ENCODE measurements at places on chromosomes 4 and X.
A peak's percentile ranks its signal among the peaks of the same experiment; 100 is the strongest.

DNA sequence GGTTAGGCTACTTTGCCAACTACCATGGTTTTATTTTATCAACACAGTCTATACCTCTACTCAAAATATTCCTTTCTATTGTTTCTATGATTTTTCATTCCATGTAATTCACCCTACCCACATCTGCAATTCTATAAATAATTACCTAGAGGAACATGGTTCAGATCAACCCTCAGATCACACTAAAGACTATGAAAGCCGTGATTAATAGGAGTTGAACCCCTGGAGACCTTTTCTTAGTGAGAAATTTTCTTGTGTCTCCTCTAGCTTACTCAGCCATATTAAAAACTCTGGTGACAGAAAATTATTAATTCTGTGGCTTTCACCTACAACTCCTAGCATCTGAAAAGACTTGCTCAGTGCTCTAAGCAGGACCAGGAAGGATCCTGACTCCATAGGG, 38.5 kb upstream of the CXXC4 start:
- no peak for DNase-seq
- no peaks in the 10 kb centered on the region for H3K36me3 ChIP-seq
- H3K27ac ChIP-seq = no peak overlapping the region

- H3K4me1 ChIP-seq = no peaks in the 10 kb centered on the region
- H3K4me3 ChIP-seq = no peak overlapping the region
- H3K36me3 ChIP-seq = no peaks in the 10 kb centered on the region
- no peak overlapping the region for H3K27ac ChIP-seq
Measured at GRCh38 chrX:124217304-124218251, 114.9 kb upstream of the TEX13D start.

DNA sequence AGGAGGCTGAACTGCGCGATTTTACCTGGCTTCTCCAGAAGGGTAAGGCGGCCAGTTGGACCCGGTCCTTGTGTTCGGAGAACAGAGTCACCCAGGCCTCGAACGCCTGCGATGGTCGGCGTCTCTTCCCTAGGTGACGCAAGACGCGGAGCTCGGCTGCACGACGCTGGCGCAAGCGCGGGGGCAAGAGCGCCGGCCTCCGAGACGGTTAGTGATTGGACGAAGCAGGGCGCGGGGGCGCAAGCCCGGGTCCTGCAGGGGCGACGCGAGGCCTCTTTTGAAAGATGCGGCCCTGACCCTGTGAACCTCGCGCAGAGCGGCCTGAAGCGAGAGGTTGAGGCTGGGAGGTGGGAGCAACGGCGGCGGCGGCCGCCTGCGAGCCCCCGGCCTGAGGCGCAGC, 428 bp downstream of the ADAD1 start:
- no peak overlapping the region for H3K4me3 ChIP-seq
- DNase-seq = no peak
- no peaks in the 10 kb centered on the region for H3K4me1 ChIP-seq
- H3K27ac ChIP-seq = no peak overlapping the region

DNA sequence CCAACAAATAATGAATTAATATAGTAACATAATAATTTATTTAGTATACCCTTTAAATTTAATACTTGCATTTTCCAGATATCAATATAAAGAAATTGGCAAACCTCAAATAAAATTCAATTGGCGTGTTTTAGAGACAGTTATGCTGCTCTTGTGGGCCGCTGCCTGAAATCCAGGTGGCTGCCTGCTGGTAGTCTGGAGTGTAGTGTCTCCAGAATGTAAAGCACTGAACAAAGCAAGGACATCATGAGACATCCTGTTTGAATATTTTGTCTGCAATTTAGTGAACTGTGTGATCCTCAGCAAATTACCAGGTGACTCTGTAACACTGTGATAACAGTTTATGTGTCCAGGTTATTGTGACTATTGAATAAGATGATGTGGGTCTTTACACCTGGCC, 29.9 kb downstream of the ZFP42 start:
- no peak overlapping the region for H3K4me3 ChIP-seq
- H3K27me3 ChIP-seq = no peaks in the 10 kb centered on the region
- H3K36me3 ChIP-seq = no peaks in the 10 kb centered on the region
- H3K4me1 ChIP-seq = no peaks in the 10 kb centered on the region
- H3K27ac ChIP-seq = no peak overlapping the region

GRCh38 chr4:184039963-184040383, 134.9 kb downstream of the STOX2 start:
- peaks cover 21% of the 10 kb centered on the region for H3K27me3 ChIP-seq
- no peak for DNase-seq
- no peak overlapping the region for H3K4me3 ChIP-seq
- H3K27ac ChIP-seq = no peak overlapping the region

DNA sequence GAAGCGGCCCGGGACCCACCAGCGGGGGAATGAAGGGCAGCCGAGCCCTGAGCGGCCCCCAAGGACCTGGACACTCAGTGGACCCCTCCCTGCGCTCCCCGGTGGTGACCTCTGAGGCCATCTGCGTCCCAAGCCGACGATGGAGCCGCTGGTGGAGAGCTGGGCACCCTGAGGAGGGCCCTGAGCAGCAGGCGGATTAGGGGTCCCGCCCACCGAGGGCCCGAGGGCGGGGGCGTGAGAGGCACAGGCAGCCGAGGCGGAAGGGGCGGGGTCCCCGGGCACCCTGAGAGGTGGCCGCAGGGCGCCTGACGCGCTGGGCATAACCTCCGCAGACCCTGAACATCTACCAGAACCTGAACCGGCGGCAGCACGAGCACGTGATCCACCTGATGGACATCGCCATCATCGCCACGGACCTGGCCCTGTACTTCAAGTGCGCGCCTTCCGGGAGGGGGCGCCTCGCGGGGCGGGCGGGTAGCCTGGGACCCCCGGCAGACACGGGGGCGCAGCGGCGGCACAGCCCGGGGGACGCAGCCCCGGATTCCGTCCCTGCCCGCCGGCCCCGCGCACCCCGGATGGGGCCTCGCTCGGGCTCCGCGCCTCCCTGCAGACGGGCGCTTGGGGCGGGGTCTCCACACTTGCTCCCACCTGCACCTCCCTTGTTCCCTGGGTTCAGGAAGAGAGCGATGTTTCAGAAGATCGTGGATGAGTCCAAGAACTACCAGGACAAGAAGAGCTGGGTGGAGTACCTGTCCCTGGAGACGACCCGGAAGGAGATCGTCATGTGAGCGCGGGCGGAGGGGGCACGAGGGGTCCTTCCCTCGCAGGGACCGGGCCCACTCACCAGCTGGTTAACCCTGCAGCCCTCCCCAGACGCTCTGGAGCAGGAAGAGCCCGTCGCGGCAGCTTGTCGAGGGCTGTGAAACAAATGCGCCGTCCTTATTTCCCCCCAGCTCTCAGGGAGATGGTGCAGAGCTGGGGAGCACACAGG, 10.3 kb downstream of the ATP5ME start:
- peak; percentile 73 for DNase-seq
- no peaks in the 10 kb centered on the region for H3K4me1 ChIP-seq
- peak overlapping the region; percentile 70 for H3K4me3 ChIP-seq
- no peaks in the 10 kb centered on the region for H3K36me3 ChIP-seq
- H3K27me3 ChIP-seq = peaks cover 26% of the 10 kb centered on the region
- peak overlapping the region; percentile 38 for H3K27ac ChIP-seq

DNA sequence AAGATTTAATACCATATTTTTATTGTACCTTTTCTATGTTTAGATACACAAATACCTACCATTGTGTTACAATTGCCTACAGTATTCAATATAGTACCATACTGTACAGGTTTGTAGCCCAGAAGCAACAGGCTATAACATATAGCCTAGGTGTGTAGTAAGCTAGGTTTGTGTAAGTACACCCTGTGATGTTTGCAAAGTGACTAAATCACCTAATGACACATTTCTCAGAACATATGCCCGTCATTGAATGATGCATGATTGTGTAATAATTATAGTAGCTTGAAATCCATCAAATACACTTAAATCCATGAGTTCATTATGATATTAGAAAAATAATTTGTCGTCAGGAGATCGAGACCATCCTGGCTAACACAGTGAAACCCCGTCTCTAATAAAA, 30.8 kb downstream of the GAB3 start:
- DNase-seq = no peak
- H3K36me3 ChIP-seq = no peaks in the 10 kb centered on the region
- H3K27me3 ChIP-seq = no peaks in the 10 kb centered on the region
- H3K27ac ChIP-seq = no peak overlapping the region
- H3K4me3 ChIP-seq = no peak overlapping the region

- H3K27me3 ChIP-seq = no peaks in the 10 kb centered on the region
- peaks cover 10% of the 10 kb centered on the region for H3K4me1 ChIP-seq
- no peak overlapping the region for H3K4me3 ChIP-seq
- H3K27ac ChIP-seq = no peak overlapping the region
- no peaks in the 10 kb centered on the region for H3K36me3 ChIP-seq
- DNase-seq = no peak
Measured at GRCh38 chrX:47578692-47579091, 3.5 kb upstream of the TIMP1 start.

DNA sequence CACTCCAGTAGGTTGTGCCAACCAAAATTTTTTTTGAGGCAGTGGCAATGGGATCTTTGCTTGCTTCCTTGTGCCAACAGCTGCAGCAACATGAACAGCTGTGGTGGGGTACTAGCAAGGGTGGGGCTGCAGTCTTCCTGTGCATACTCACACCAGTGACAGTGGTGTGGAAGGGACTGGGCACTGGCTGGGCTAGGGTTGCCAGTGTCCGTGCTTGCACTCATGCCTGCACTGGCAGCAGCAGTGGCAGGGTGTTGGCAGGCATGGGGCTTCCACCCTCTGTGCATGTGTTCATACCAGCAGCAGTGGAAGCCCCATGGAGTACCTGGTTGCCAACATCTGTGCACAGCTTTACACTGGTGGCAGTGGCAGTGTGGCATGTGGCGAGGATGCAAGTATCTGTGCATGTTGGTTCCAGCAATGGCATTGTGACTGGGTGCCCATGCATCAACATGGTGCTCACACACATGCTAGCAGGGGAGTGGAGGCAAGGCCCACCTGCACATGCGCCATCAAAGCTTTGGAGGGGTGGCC, 1312.6 kb downstream of the PCDH18 start:
- H3K27ac ChIP-seq = no peak overlapping the region
- no peaks in the 10 kb centered on the region for H3K27me3 ChIP-seq
- H3K36me3 ChIP-seq = no peaks in the 10 kb centered on the region
- no peaks in the 10 kb centered on the region for H3K4me1 ChIP-seq
- DNase-seq = no peak

DNA sequence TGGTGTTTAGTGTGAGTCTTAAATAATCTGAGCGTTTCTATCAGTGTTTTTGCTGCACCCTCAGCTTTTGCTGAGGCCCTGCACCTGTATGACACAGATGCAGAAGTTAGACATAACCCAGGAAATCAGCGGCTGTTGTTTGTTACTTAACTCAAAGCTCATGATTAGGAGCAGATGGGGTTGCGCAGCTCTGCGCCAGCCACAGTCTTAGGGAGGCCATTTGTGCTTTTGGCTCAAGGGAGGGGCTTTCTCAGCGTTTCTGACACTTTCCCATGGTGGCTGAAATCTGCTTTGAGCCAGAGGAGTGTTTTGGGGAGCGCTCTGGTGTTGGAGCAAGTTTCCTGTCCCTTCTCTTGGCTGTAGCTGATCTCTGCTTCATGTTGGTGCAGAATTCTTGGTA, 433.8 kb downstream of the NAF1 start:
- no peak overlapping the region for H3K27ac ChIP-seq
- no peaks in the 10 kb centered on the region for H3K27me3 ChIP-seq
- H3K36me3 ChIP-seq = no peaks in the 10 kb centered on the region
- no peak for DNase-seq
- H3K4me3 ChIP-seq = no peak overlapping the region

GRCh38 chr4:102497986-102498385, 3.2 kb upstream of the NFKB1 start:
- DNase-seq = no peak
- H3K36me3 ChIP-seq = no peaks in the 10 kb centered on the region
- no peaks in the 10 kb centered on the region for H3K4me1 ChIP-seq
- H3K4me3 ChIP-seq = no peak overlapping the region
- no peak overlapping the region for H3K27ac ChIP-seq

GRCh38 chr4:24662056-24662455, 77.7 kb upstream of the DHX15 start:
- no peak overlapping the region for H3K4me3 ChIP-seq
- no peaks in the 10 kb centered on the region for H3K4me1 ChIP-seq
- no peaks in the 10 kb centered on the region for H3K36me3 ChIP-seq
- H3K27me3 ChIP-seq = no peaks in the 10 kb centered on the region
- no peak for DNase-seq
- H3K27ac ChIP-seq = no peak overlapping the region

DNA sequence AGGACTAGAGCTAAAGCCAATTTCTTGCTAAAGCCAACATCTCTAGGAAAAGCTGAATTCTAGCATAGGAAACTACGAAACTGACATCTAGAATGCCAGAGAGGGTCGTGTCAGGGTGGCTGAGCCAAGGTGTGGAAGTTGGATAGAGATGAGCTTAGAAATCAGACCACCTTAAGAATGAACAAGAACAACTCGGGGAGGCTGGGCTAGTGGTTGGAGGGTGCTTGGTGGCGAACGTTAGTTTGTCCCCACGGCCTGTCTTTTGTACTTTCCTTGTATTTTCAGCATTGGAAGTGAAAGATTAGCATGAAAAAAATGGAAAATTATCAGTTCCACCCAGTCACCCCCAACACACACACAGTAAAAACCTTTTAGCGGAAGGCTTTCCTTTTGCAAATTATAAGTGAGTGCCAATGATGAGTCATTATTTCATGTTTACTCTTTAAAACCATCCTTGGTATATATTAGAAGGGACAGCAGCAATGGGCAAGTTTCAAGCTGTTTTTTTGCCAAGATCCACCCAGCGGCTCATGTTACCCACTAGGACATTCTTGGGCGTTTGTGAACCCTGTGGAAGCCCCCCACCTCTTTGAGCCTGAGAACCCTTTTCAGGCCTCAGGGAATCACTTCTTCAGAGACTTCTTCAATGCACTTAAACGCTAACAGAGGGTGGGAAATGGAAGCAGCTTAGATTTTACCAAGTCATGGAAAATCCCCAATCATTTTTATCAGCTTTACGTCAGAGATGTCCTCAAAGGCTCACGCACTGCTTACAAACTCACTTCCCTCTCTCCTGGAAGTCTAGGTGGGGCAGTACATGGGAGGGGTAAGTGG, 4.9 kb upstream of the PPEF1 start:
- DNase-seq = no peak
- H3K27me3 ChIP-seq = no peaks in the 10 kb centered on the region
- H3K36me3 ChIP-seq = no peaks in the 10 kb centered on the region
- peak overlapping the region; percentile 51 for H3K27ac ChIP-seq
- H3K4me3 ChIP-seq = no peak overlapping the region
